Tibial nerve (tissue), 4 donors: ENCODE measurements at places on chromosomes 16 and 17. TPM values are rescaled to one million over a fixed set of nuclear protein-coding genes. Genes with fewer than 3 reads are reported as not detected.

The OR1F1 gene
- total RNA-seq, result not detected

DNA sequence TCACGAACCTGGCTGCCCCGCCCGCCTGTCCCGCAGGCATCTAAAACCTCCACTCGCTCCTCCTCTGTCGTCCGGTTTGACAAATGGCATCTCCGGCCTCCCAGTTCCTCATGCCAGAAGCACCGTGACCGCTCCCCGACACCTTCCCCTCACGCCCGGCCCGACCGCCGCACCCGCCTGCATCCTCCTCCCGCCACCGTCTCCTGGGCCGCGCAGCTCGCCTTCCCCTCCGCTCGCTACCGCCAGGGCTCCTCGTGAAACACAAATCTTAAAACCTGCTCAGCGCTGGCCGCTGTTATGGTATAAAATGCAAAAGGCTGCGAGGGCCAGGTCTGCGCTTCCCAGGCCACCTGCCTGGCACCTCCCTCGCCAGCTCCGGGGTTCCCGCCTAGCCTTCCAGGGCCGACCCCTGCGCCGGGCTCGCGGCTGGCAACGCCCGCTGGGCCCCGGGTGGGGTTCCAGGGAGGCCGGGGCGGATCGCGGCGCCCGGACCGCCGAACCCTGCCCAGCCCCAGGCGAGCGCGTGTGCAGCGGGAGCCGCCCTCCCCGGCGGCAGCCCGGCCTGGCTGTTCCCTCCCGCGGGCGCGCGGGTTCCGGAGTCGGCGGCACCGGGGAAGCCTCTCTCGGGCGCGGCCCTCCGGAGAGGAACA is 488 bp downstream of the SPSB3 start:
- DNase-seq, result no peak

DNA sequence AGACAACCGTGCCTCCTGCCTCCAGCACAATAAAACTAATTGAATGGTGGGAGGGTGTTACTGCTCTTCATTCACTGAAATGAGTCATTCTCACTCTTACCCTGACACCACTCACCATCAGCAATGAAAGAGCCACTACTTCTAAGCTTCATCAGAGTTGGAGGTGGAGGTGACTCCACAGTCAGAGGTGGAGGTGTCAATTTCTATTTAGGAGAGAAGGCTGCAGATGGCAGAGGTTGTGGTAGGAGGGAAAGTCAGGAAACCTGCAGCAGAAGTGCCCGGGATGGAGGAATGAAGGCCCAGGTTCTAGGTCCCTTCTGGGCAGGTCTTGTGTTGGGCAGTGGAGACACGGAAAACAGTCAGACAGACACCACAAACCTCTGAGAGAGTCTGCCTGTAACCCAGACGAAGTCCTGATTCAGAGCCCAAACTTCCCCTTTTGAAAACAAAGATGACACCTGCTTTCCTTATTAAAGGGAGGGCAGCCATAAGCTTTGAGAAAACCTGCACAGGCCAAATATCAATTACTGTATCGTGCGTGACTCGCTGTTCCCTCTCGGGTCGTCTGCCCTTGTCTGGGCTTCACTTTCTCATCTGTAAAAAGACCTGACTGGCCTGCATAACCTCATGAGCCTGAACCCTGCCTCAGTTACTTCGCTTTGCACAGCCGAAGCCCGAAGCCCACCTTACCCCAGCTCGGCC is 668 bp downstream of the ATPAF2 start:
- DNase-seq, result no peak

DNA sequence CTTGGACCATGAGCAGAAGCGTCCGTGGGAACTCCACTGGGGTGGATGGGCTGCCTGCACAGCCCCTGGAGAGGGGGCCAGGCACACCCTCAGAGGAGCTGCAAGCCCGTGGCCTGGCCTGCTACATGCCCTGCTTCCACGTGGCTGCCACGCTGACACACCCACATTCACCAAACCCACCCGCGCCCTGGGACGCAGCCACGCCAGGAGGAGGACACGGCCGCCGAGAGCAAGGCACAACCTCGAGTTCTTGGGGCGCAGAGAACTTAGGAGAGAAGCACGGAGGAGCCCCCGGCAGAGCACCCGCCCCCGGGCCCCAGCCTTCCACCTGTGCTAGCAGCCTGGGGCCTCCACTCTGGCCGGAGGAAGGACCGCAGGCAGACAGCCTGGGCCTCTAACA is 18.8 kb downstream of the CASKIN1 start:
- no peak for DNase-seq

GRCh38 chr16:87687126-87687910 is 78.5 kb downstream of the KLHDC4 start:
- DNase-seq, result no peak

The CYB5D1 gene
- 12.4 TPM for total RNA-seq

The STX1B gene
- total RNA-seq, result 1.2 TPM

DNA sequence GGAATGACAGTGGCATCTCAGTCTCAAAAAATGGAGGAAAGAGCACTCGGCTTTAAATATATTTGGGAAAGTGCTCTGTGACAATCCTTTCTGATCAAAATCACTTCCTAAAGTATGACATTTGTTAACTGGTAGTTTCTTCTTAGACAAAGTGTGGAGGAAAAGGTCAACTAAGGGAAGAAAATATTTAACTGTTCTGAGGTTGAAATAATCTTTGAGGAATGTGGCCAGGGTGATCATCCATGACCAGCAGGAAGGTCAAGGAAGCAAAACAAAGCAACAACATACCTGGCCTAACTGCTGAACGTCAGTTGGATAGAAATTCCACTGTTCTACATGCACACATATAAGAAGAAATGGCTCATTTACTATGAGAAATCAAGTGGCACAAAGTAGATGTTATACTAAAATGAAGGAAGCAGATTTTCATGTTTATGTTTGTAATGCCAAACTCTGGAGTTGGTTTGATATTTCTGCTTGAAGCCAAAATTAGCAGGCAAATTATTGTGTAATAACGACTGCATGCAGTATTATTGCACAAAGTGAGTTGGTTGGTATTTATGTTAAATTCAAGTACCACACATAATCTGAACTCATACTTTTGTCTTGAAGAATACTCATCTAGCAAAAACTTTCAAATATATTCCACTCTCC is 87.3 kb upstream of the CORO6 start:
- no peak for DNase-seq

DNA sequence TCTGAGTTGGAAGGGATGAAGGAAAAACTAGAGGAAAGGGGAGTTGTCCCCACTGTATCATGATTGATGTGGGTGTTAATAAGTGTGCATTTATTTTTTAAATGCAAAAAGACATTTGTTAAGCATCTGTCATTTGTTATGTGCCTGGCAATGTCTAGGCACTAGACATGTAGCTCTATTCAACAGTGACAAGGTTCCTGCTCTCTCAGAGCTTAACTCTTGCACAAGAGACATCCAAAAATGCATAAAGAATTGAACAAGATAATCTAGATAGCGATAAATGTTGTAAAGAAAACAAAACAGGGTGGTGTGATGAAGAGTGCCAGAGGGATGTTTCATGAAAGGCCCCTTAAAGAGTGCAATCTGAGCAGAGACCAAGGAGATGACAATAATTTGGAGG is 148.9 kb downstream of the TOX3 start:
- no peak for DNase-seq

GRCh38 chr16:79826732-79827475 is 226.4 kb upstream of the MAF start:
- DNase-seq, result no peak

GRCh38 chr16:68235108-68235886 is 630 bp downstream of the ESRP2 start:
- no peak for DNase-seq

- no peak for DNase-seq
Observed at GRCh38 chr16:78705694-78706093, 606.2 kb downstream of the WWOX start.
